ENCODE measurements at places on chromosomes 6 and 20.

- H3K27ac ChIP-seq = no peak overlapping the region
- H3K4me3 ChIP-seq = no peak overlapping the region
- H3K27me3 ChIP-seq = no peaks in the 10 kb centered on the region
- DNase-seq = no peak
Observed at GRCh38 chr6:133587546-133588160, 301.3 kb upstream of the TCF21 start.

DNA sequence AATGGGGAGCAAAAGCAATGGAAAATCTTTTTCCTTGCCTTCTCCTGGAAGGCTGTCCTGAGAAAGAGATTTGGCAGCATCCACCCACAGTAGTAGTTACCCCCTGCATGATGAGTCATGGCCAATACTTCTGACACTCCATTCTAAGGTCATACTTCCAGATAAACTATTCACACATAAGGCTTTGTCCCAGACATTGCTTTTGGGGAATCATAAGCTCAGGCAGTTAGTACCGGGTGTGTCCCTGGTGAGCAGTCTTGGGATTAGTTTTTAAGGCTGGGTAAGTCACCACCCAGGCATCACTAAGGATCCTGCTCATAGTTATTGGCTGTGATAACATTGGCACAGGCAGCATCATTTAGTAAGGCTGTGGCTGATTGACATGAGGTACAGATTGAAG, 160.6 kb upstream of the GGTLC1 start:
- H3K27me3 ChIP-seq = no peaks in the 10 kb centered on the region
- H3K27ac ChIP-seq = no peak overlapping the region

GRCh38 chr6:77686931-77687330, 34.1 kb downstream of the MEI4 start:
- H3K4me3 ChIP-seq = no peak overlapping the region
- no peaks in the 10 kb centered on the region for H3K4me1 ChIP-seq

- H3K4me1 ChIP-seq = peaks cover 6% of the 10 kb centered on the region
- H3K27me3 ChIP-seq = peaks cover 19% of the 10 kb centered on the region
- no peaks in the 10 kb centered on the region for H3K36me3 ChIP-seq
- no peak overlapping the region for H3K4me3 ChIP-seq
- no peak for DNase-seq
- H3K27ac ChIP-seq = no peak overlapping the region
Observed at GRCh38 chr6:128525406-128525805, 5.0 kb upstream of the PTPRK start.

DNA sequence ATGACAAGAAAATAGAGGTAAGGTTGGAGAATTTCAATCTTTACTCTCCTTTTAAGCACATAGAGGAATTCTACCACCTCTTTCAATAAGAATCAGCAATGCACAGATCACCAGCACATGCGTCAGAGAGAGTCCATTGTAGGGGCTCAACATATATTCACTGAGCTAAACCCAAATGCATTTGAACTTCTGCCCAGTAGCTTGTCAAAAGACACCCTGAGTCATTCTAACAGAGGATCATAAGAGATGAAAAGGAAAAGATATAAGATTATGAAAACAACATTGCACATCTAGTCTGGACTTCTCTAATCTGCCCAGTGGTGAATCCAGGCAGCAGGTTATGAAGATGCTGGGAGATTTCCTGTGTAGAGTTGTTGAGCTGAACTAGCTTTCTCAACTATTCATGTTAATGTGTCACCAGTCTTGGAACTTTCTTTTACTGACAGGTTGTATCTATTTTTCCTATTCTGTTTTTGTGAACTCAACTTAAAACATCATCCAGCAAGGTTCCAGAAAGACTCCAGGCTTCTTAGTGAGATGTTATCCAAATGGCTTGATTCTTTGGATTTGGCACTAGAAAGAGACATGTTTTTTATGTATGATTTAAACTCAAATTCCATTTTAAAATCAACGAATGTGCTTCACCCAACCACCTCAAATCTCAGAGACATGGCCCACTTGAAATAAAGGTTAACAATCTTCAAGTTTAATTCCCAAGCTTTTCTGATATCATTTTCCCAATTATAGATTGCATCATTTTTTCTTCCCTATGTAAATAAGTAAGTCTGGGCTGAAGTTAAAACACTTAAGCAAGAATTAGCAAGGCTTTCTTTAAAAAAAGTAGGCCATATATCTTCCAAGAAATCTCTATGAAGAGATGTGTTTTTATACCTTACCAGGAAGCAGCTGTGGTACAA, 89.3 kb downstream of the TSHZ2 start:
- DNase-seq = no peak
- no peak overlapping the region for H3K27ac ChIP-seq
- no peak overlapping the region for H3K4me3 ChIP-seq
- H3K27me3 ChIP-seq = no peaks in the 10 kb centered on the region

GRCh38 chr20:59044295-59044694, 1.7 kb upstream of the PRELID3B start:
- H3K4me1 ChIP-seq = peaks cover 39% of the 10 kb centered on the region
- no peaks in the 10 kb centered on the region for H3K27me3 ChIP-seq
- no peaks in the 10 kb centered on the region for H3K36me3 ChIP-seq
- H3K27ac ChIP-seq = no peak overlapping the region

GRCh38 chr6:142702501-142703460, 242.2 kb downstream of the HIVEP2 start:
- no peak for DNase-seq
- no peak overlapping the region for H3K27ac ChIP-seq

All from CD4-positive, alpha-beta memory T cell (primary cell).